ENCODE measurements at places on chromosomes 7 and 10.

DNA sequence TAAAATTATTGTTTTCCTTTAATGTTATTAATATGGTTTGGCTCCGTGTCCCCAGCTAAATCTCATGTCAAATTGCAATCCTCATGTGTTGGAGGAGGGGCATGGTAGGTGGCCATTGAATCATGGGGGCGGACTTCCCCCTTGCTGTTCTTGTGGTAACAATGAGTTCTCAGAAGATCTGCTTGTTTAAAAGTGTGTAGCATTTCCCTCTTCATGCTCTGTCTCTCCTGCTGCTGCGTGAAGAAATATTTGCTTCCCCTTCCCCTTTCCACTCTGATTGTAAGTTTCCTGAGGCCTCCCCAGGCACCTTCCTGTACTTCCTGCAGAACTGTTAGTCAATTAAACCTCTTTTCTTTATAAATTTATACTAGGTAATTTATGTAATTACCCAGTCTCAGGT is 27.5 kb downstream of the VIM start:
- DNase-seq, result no peak

DNA sequence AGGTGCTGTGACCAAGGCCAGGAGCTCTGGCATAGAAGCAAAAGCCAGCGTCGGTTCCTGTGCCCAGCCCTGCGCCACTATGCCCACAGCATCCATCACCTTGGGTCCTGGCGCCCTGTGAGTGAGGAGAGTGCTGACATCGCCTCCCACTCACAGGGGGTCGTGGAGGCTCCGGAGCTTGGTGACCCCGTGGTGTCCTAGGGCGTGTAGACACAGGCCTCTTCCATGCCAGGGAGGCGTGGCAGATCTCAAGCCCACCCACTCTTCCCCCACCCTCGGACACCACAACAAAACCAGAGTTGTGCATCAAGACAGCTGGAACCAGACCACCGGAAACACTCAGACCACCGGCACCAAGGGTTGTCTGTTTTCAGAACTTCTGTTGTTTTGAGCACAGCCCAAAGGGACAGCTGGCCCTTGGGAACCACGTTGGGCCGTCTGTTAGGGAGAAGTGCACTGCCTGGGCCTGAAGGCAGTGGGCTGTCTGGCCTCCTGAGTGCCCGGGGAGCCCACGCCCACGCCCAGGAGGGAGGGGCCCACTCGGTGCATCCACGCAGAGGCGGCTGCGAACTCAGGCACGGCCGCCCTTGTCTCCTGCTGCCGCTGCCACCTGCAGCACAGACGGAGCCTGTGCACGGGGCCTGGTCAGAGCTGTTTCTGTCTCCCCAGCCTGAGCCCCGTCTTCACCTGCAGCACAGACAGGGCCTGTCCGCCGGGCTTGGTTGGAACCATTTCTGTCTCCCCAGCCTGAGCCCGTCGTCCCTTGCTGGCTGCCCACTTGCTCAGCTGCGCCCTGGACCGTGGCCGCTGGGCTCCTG is 106.3 kb downstream of the INPP5A start:
- DNase-seq, result no peak

DNA sequence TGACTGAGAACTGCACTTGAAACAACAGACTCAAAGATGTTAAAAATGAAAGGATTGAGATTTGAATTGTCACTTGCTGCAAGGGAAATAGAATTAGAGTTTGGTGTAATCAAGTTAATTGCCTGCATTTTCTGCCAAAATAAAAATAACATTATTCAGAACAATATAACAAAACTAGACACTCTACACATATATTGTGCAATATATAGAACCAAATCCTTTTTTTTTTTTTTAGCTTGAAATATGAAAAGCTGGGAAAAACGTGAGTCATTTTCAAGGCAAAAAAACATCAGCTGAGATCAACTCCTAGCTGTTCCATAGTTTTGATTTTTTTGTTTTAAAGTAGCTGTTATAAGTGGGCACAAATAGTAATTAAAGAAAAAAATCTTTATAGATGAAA is 561.5 kb downstream of the DNAJB9 start:
- no peak for DNase-seq

GRCh38 chr7:11078247-11078834 is 104.7 kb downstream of the PHF14 start:
- DNase-seq, result no peak

DNA sequence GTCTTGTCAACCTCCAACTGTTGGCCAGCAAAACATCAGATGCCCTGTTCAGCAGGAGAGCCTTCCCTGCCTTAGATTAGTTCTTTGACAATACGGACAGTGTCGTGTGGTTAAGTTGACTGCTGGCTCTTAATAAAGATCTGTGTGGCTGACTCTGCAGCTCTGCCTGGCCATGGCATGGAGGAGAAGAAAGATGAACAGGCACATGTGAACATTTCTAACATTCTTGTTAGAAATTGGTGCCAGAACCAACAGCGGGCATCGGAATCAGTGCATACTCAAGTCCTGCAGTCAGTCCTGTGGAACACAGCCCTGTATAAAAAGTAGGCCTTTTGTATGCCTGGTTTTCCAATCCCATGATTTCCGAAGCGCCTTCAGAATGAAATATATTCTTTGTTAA is 455.6 kb downstream of the POM121L12 start:
- no peak for DNase-seq

GRCh38 chr7:30429156-30429530 is 49.4 kb downstream of the NOD1 start:
- no peak for DNase-seq

DNA sequence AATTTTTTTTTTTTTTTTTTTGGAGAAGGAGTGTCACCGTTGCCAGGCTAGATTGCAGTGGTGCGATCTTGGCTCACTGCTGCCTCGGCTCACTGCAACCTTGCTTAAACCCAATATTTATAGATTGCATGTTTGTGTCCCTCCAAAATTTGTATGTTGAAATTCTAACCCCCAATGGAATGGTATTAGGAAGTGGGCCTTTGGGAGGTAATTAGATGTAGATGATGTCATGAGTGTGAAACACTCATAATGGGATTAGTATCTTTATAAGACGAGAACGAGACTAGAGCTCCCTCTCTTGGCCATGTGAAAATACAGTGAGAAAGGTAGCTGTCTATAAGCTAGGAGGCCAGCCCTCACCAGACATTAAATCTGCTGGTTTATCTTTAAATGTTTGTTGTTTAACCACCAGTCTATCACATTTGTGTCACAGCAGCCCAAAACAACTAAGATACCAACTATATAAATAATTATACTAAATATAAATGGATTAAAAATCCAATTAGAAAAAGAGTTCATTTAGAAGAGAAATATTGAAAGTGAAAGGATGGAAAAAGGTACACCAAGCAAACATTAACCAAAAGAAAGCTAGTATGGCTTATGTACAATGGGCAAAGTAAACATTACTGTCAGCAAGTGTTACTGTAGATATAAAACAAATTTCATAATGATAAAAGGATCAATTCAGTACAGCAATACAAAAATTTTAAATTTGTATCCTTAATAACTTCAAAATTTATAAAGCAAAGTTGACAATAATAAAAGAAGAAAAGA is 9.3 kb downstream of the TCAF1 start:
- DNase-seq, result peak; percentile 60

DNA sequence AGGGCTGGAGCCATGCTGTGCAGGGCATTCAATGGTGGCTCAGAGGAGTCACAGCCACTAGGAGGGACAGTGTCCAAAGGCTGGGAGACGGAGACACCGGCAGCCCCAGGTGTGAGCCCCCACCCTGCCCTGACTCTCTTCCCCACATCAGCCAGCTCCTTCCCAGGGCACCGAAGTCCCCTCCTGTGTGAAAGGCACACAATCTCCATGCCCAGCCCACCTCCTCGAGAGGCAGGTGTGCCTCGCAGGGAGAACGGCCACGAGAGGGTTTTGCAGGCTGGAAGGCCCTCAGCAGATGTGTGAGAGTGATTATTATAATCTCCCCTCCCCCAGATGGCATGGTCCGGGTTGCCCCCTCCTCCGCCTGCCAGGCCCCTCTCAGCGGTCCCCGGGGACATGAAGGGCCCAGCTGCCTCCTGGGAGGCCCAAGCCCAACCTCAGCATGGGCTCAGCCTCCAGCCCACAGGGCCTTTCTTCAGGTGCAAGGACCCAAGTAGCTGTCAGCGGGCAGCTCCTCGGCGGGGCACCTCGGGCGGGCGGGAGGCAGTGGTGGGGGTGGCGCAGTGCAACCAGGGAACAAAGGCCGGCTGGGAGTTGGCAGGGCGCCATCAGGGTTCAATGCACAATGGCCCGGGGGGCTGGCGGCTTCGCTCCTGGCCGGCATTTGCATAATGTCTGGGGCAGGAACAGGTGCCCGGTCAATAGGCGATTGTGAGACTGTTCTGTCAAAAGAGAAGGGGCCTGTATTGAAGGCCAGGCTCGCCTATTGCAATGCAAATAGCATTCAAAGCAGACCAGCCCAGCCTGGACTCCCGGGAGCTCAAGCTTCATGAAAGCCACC is 155.3 kb upstream of the ZMIZ1 start:
- no peak for DNase-seq

DNA sequence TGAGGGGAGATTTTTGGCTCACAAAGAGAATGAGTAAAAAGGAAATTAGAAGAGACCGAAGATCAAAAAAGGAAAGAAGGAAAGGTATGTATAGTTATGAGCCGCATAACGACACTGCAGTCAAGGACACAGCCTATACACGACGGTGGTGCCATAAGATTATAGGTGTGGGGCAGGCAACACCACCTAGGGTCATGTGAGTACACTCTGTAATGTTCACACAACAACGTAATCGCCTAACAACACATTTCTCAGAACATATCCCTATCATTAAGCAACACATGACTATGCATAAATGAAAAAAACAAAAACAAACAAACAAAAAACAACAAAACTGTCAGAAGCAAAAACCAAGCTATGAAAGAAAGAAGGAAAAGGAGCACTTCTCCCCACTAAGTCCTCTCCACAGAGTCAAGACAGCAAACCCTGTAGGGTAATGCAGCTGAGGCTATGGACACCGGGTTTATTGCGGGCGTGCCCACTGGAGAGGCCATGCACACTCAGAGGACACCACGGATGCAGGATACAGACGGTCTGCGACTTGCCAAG is 45.1 kb downstream of the PIP4K2A start:
- no peak for DNase-seq

DNA sequence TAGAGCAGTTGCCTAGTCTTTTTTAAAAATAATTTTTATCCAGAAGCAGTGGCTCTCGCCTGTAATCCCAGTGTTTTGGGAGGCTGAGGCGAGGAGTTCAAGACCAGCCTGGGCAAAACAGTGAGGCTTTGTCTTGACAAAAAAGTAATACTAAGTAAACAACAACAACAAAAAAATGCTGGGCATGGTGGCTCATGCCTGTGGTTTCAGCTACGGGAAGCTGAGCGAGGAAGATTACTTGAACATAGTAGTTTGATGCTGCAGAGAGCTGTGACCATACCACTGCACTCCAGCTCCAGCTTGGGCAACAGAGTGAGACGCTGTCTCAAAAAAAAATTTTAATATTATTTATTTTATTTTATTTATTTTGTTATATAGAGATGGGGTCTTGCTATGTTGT is 31.3 kb upstream of the TPST1 start:
- DNase-seq, result peak; percentile 31

- DNase-seq, result no peak
These were observed 181.6 kb downstream of the PHTF2 start for GRCh38 chr7:77980087-77980713.

- no peak for DNase-seq
These were observed 2.9 kb downstream of the NPC1L1 start for GRCh38 chr7:44538093-44538797.

- DNase-seq, result no peak
These were observed 98.6 kb downstream of the CREM start for GRCh38 chr10:35225204-35225603.

DNA sequence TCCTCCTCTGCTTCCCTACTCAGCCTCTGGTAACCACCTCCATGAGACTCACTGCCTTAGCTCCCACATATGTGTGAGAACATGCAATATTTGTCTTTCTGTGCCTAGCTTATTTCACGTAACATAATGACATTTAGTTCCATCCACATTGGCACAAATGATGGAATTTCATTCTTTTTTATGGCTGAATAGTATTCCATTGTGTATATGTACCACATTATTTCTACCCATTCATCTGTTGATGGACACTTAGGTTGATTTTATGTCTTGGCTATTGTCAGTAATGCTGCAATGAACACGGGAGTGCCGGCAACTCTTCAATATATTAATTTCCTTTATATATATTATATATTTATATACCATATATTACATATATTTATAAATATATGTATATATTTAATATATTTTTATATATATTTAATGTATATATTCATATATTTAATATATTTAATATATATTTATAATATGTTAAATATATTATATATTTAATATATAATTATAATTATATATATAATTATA is 1046.9 kb downstream of the DNAJB9 start:
- no peak for DNase-seq
